AG08395 (cell line): ENCODE measurements at places on chromosomes 5 and 9.

GRCh38 chr5:67902497-67902830, 313.1 kb upstream of the PIK3R1 start:
- DNase-seq = no peak

DNA sequence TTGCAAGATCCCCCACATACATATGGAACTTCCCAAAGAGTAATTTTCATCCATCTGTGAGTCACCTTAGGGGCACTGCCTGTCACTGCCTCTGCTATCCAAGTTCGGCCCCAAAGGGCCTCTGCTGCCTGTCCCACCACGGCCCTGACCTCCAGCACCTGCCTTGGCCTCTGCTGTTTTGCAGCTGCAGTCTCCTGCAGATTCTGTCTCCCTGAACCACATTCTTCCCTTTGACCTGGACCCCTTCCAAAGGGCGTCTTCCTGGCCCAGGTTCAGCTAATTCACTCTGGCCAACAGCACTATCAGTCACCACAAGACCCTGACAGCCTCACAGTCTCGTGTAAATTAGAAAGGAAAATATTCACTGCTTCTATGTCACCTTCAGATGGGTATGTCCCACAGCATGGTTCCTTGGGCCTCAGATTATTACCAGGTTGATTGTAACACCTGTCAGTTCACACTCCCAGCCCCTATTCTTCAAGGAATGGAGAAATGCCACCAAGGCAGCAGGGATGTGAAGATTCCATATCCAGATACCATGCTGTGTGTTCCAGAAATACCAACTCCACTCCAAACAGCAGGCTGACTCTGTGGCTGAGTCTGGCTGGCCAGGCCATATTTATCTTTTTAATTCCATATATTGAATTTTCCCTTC, 479.3 kb downstream of the ARHGEF28 start:
- no peak for DNase-seq

DNA sequence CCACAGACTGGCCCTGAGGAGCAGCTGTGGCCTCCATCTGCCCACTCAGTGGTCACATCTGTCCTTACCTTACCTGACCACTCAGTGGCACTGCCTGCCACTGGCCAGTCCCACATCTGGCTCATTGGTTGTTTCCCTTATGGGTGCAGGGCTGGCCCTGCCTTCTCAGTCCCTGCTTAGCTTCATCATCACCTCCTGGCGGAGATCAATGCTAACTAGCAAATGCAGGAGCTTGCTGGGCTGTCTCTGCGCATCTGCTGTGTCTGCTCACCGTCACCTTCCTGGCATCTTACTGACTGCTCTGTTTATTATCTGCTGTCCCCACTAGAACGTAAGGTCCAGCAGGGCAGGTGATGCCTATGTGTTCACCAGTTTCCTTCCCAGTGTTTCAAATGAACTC, 356.9 kb downstream of the SEMA5A start:
- DNase-seq = no peak

- peak; percentile 88 for DNase-seq
Observed at GRCh38 chr9:36101916-36102741, 34.4 kb upstream of the GLIPR2 start.

DNA sequence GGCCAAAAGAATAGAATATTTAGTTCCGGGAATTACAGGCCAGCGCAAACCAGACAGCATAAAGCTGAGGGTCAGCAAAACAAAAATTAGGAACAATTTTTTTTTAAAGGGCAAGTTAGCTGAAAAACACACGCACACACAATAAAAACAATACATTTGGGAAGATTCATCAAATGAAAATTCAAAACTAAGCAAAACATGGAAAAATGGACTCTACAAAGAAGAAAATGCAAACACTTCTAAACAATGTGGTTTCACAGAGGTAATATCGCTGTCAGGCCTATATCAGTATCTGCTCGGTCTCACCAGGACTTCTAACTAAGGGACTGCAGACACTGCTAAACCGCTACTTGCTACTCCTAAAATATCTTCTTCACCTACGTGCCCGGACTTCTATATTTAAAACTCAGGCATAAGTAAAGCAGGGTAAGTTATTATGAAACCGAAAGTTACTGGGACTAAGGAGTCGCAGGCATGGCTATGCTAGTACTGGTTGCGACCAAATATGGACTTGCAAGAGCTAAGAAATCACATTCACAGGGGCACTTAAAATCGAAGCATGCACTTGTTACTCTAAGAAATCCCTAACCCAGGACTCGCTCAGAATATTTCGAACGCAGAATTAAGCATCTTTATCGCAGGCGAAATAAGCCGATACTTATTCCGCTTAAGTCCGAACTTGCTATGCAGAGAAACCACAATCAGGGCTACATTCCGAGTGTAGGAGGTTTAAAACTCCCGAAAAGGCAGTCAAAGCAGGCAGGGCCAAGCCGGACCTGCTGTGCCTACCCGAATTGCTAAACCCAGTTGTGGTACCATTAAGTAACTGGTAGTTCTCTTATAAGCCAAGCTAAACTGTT, 2.3 kb downstream of the ANXA2R start:
- peak; percentile 12 for DNase-seq

DNA sequence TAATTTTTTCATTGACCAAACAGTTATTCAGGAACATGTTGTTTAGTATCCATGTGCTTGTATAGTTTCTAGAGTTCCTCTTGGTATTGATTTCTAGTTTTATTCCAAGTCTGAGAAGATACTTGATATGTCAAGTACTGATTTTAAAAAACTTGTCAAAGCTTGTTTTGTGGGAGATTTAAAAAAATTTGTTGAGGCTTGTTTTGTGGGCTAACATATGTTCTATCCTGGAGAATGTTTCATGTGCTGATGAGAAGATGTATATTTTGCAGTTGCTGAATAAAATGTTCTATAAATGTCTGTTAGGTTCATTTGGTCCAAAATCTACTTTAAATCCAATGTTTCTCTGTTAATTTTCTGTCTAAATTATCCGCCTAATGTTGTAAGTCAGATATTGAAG, 1065.1 kb upstream of the WWC1 start:
- DNase-seq = no peak

- DNase-seq = no peak
Observed at GRCh38 chr5:32090755-32091128, 83.4 kb downstream of the GOLPH3 start.

- DNase-seq = no peak
Observed at GRCh38 chr9:94504358-94504757, 50.5 kb upstream of the PCAT7 start.

DNA sequence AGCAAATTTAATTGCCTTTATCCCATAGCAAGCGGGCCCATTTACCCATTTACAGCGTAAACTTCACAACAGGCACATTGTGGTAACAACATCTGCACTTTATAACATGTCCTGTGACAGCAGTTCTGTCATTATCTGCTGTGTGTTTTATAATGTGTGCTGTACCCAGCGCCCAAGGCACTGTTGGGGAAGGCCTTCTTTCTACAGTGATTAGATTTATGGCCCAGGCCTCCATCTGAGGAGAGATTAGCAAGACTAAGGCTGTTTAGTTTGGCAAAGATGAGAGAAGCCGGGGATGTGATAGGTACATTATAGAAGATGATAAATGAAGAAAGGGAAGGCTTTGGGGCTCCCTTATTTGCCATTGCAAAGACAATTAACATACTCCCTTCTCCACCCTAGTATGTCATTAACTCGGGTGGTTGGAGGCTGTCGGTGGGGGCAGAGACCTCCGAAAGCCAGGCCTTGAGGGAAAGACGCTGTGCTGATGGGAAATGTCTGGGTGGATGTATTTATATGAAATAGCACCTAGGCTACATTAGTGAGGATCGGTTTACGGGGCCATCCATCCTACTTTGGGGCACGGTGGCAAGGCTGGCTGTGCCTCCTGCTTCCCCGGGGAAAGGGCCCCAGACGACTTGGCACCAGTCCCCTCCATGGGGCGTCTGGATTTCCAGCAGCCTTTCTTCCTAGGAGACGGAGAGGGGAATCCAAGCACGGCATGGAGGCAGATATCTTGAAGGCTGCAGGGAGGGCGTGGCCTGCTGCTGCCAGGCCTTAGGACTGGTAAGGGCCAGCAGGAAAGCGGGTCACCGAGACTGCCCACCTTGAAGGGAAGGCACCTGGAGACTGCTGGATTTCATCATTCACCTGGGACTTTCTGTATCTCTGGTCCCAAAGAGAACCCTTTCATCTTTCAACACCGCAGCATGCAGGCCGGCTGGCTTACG, 64.3 kb upstream of the PTCH1 start:
- DNase-seq = no peak

DNA sequence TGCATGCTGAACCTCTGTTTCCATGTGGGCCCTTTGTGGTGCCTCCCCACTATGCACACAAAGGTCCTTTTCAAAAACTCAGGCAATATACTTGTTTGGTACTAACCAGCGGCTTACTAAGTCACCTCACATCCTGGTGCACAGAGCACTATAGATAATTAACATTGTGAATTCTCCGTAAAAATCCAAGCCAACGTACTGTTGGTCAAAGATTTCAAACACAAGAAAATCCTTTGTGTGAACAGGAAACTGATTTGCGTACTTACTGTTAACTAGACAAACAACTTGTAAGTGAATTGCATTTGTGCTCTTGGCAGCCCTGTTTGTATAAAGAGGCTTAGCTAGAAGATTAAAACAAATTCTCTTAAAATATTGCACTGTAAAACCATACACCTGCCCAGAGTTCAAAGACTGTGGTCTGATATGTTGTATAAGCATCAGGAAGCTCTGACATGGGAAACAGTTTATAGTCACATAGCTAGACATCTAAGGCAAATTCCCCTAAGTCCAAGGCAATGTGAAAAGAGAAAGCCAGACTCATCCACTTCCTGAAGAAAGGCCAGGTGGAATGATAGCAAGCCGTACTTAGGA, 125.0 kb upstream of the SLC12A2 start:
- no peak for DNase-seq

GRCh38 chr9:76369583-76369982, 24.6 kb downstream of the RFK start:
- DNase-seq = no peak

- no peak for DNase-seq
Observed at GRCh38 chr9:21553441-21553840, 71.3 kb upstream of the IFNE start.

GRCh38 chr5:102603670-102604069, 104.9 kb upstream of the SLCO6A1 start:
- DNase-seq = no peak

DNA sequence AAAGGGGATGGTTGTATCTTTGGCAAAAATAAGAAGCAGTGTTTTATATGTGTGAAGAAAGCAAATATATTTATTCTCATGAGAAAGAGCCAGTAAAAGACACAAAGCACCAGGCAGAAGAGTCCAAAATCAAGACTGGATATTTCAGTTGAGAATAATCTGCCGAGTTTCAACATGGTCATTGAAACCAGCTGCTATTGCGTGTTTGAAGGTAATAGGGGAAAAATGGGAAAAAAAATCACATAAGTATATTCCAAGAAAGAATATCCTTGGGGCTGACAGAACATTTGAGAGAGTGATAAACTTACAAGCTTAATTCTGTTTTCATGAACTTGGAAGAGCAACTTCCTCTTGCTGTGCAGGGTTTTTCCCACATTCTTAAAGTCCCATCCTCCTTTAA, 79.9 kb downstream of the ISOC1 start:
- DNase-seq = no peak

DNA sequence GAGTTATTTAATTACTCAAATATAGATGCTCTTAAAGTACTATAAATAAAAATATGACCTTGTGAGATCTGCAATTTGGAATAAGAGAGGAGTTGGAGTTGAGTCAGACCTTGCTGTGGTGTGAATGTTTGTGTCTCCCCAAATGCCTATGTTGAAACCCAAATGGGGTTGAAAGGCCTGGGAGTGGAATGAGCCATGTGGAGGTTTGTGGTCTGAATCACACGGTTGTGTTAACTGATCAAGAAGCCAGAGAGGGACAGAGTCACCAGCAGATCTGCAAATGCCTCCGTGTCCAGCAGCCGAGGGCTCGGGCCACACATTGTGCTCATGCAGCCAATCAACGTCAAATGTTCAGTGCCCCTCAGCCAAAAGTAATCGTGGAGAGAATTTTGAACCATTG, 404.4 kb downstream of the ICE1 start:
- no peak for DNase-seq

DNA sequence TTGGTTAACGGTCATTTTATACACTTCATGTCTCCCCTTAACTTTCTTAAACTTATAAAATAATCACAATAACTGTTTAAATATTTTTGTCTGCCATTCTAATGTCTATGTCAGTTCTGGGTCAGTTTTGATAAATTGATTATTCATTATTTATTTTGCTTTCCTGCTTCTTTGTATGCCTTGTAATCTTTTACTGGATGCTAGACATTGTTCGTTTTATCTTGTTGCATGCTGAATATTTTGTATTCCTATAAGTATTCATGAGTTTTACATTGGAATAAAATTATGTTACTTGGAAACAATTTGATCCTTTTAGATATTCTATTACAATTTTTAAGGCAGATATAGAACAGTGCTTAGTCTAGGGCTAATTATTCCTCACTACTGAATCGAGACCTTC, 952.0 kb downstream of the NR2F1-AS1 start:
- DNase-seq = no peak

DNA sequence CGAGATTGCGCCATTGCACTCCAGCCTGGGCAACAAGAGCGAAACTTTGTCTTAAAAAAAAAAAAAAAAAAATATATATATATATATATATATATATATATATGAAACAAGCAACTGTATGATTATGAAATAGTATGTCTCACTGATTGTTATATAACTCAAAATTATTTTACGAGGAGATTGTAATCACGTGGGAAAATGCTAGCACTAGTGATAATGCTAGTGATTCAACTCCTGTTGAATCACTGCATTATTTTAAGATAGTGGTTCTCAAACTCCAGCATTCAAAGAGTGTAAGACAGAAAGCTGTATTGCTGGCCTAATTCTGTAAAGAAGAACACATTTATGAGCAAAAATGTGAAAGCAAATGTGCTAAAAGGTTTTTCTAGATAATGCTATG, 12.4 kb upstream of the PTPN3 start:
- DNase-seq = no peak

DNA sequence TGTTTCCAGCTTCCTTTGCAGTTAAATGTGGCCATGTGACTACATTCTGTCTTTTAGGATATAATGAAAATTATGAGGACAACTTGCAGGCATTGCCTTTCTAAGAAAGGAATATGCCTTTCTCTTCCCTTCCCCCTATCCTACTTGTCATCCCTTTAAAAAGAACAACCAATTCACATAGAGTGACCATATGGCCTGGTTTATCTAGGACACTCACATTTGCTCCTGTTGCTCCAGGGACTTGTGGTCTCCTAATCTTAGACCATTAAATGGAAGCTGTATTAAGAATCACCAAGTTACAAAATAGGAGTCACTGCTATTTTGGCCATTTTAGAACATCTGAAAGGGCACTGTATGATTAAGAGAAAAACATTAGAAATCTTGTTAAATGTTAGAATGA, 520.3 kb downstream of the DTWD2 start:
- no peak for DNase-seq

- no peak for DNase-seq
Observed at GRCh38 chr5:155938051-155938450, 388.9 kb upstream of the SGCD start.
